ENCODE measurements at places on chromosomes 1 and 21.

- no peak for DNase-seq
Observed at GRCh38 chr1:214280386-214281020, 456 bp upstream of the SMYD2 start.

DNA sequence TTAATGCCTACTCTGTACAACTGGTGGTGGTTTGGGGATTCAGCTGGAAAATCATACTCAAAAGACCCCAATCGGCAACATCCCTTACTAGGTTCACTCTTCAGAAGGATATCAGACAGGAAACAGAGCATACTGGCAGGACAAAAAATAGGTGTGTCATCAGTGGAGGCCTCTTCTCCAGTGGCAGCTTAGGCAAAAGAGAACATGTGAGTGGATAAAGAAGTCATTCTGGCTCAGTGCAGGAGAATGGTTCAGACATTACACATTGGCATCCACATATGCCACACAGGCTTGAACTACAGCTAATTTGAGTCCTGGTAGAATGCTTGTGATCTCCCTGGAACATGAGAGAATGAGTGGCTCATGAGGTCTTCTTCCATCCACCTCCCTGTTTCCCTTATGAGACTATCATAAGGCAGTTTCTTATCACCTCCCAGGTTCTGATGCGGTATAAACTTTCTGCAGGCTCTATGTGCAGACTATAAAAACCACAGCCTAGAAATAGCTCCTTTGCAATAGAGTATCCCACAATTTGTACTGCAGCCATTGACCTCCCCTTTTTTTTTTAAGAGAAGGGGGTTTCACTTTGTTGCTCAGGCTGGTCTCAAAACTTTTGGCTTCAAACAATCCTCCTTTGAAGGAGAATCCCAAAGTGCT lies 24.7 kb downstream of the VAMP4 start:
- DNase-seq: no peak

GRCh38 chr1:50633465-50633864 lies 210.2 kb upstream of the DMRTA2 start:
- no peak for DNase-seq

DNA sequence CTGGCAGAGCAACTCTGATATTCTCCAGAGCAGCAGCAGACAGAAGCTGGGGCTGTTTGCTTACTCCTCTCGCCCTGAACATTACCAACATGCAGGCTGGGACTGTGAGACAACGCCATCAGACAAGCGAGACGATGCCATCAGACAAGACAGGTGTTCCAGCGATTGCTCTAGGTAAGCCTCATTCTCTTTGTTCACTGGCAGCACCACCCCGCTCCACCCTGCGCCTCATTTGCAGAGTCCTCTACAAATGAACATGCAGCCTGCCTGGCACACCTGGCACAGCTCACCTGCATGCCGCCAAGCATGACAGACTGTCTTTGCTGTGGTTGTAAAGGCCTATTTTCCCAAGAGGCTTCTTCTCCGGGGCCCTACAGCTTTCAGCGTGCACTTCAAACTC lies 346.2 kb downstream of the SMYD3 start:
- no peak for DNase-seq

DNA sequence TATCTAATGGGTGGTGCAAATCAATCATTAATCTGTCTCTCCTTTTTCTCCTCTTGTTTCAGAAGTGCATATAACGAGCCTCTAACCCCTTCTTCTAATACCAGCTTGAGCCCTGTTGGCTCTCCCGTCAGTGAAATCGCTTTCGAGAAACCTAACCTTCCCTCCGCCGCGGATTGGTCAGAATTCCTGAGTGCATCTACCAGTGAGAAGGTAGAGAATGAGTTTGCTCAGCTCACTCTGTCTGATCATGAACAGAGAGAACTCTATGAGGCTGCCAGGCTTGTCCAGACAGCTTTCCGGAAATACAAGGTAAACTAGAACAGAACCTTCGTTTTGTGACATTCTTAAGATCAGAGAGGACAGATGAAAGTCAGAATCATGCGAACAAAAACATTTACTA lies 25.3 kb upstream of the VAMP3 start:
- DNase-seq: no peak

DNA sequence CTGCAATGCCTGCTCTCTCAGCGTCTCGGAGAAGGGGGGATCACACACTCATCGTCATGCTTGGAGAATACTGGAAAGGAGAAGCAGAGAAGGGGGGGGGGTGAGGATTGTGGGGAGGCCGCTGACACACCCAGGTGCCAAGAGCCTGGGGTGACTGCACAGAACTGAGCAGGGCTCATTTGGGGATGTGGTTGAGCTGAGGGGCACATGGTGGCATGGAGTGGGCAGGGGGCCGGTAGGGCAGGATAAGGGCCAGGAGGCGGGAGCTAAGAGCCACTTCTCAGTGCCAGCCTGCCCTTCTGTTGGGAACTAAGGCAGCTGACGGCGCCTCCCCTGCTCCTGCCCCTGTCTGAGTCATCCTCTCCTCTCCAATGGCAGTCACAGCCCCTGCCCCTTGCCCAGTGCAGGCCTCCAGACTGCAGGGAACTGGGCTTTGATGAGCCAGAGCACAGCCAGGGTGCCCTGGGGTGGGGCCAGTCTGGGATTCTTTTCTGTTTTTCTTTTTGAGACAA lies 27.2 kb downstream of the MRPL37 start:
- DNase-seq: no peak

DNA sequence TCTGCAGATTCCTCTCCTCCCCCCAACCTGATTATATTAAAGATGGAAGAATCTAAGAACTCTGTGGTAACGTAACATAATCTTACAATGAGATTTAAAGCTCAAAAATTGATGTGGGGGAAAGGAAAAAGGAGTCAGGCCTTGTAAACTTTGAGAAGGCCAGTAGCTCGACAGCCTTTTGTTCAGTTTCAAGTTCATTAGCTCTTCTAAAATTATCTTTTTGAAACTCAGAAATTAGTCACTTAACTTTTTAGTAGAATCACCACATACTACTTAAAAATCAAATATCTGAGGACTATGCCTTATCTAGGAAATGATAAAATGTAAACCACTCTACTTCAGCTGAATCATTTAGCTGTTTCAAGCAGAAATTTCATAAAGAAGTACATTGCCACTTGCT lies 996.2 kb downstream of the AMY1C start:
- DNase-seq: no peak

GRCh38 chr1:121522061-121522759 lies 337.4 kb downstream of the SRGAP2C start:
- DNase-seq: no peak

GRCh38 chr1:183903101-183903500 lies 98.2 kb downstream of the RGL1 start:
- no peak for DNase-seq

DNA sequence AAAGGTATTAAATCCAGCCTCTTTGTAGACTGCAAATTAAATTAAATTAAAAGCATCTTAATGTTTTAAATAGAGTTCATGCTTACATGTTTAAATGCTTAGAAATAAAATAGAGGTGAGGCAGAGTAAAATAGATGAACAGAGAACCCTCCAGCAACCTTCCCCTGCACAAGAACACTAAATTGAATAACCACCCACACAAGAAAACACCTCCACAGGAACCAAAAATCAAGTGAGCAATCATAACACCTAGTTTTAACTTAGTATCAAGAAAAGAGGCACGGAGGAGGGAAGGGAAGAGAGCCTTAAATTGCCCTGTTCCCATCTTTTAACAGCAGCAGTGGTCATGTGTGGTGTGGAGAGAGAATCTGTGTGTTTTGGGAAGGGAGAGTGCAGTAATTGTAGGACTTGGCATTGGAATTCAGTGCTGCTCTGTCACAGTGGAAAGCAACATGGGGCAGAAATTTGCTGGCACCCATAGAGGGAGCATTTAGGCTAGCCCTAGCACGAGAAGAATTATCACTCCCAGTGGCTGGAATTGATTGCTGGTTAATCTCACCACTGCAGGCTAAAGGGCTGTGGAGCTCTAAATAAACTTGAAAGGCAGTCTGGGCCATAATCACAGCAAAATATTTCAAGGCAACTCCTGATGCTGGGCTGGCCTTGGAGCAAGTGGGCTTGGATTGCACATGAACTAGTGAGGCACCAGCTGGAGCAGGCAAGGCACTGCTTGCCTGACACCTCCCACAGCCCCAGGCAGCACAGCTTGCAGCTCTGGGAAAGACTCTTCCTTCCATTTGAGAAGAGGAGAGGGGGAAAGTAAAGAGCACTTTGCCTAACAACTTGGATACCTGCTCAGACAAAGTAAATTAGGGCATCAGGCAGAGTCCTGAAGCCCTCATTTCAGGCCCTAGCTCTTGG lies 1478.8 kb downstream of the NCAM2 start:
- DNase-seq: no peak

DNA sequence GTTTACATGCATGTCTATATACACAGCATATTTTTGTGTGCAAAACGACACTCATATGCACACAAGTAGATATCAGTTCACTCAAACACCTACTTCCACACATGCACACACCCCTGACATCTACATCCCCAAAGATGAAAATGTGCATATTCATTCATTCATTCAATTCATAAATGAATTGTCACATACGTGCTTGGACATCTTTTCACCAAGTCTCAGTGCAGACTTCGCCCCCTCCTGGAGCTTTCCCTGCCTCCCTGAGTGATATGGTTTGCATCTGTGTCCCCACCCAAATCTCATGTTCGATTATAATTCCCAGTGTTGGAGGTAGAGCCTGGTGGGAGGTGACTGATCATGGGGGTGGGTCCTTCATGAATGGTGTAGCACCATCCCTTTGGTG lies 53.1 kb downstream of the CAMK2N1 start:
- no peak for DNase-seq

DNA sequence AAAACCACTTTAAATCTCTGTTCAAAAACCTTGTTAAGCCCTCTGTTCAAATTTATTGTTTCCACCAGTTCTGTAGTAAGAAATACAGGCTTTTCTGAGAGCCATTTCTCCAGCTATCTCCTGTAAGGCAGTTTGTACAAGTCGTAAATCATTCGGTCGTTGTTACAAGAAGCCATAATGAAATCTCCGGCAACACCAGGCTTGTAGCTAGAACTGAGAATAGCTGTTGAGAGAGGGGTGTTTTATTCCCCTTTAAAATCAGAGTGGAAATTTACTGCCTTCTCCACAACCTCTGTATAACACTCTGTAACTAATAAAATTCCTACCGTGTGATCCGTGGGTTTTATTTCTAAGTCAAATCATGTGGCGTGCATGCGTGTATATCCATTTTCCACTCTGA lies 335.8 kb upstream of the KAZN start:
- DNase-seq: no peak

- no peak for DNase-seq
Observed at GRCh38 chr1:109750920-109751319, 10.1 kb upstream of the GSTM3 start.

DNA sequence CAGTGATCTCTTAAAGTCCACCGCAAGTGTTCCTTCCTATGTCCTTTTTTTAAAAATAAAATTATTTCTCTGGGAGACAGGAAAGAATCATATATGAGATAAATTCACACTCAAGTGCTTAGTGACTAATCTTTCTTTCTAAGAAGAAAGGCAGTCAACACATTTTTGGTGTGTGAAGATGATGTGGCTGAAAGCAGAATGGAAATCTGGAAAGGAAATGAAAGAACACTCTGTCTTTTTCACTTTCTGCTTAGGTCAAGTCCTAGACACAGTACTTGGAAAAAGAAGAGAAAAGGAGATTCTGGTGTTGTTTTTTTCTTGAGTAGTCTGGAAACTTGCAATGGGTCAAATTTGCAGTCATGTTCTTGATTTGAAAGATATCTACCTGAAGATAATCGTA lies 45.5 kb upstream of the PRRX1 start:
- no peak for DNase-seq

GRCh38 chr21:27365394-27365793 lies 398.5 kb upstream of the ADAMTS5 start:
- DNase-seq: no peak

DNA sequence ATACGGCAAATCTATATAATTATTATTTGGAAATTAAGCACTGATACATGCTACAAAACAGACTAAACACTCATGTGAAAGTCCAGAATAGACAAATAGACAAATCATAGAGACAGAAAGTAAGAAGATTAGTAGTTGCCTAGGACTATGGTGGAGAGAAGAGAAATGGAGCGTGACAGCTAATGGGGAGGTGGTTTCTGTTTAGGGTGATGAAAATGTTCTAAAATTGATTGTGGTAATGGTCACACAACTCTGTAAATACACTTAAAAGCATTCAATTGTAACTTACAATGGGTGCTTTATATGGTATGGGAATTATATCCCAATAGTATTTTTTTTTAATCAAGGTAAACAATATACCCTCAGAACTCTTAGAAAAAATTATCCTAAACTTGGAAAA lies 20.4 kb upstream of the ITLN2 start:
- DNase-seq: no peak

Data from activated gamma-delta T cell treated with anti-CD3 and anti-CD28 coated beads, Interleukin-2, amount 50 U/mL, for 16 hours (primary cell).